ENCODE measurements at places on chromosomes 1 and 21.

GRCh38 chr1:77881061-77881460, 7.4 kb upstream of the NEXN start:
- no peak for DNase-seq

GRCh38 chr1:169090308-169090899, 16.1 kb upstream of the ATP1B1 start:
- DNase-seq, result no peak

GRCh38 chr1:200740571-200741208, 2.0 kb downstream of the CAMSAP2 start:
- DNase-seq, result peak; percentile 36

DNA sequence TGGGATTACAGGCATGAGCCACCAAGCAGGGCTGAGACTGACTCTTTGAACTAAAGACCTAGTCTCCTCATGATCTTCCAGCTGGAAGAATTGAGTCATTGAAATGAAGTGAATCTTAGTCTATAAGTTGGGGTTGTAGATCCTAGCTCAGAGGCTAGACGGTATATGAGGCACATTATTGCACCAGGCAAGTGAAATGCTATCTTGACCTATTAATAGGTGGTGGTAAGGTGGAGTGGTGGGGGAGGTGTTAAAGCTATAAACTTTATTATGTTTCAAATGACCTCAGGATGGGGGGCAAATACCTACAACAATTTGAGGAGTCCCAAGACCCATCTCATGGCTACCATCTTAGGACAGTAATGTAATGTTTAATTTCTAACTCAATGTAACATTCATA, 36.8 kb upstream of the SLC16A1 start:
- DNase-seq, result no peak

GRCh38 chr1:162168261-162168660, 98.8 kb downstream of the NOS1AP start:
- DNase-seq, result no peak

- no peak for DNase-seq
Observed at GRCh38 chr1:36487906-36488305, 5.2 kb upstream of the CSF3R start.

DNA sequence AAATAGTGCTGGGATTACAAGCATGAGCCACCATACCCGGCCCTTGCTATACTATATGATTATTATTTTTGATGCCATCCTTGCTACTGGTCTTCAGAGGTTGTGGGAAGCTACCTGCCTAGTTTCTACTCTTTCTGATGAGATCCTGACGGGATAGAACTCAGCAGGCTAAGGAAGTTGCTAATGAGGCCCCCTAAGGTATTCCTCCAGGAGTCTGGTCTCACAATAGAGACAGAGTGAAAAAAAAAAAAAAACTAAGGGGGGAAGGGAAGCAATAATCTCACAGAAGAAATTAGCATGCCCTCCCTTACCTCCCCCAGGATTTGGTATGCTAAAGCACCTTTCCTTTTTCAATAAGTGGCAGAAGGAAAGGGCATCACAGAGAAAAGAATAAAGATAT, 17.6 kb downstream of the INTS3 start:
- DNase-seq, result no peak

- peak; percentile 60 for DNase-seq
Observed at GRCh38 chr1:23559985-23560741, 862 bp upstream of the ID3 start.

- DNase-seq, result no peak
Observed at GRCh38 chr1:34928066-34928696, 1.3 kb downstream of the DLGAP3 start.

GRCh38 chr1:184118046-184118445, 66.5 kb downstream of the TSEN15 start:
- DNase-seq, result peak; percentile 58

GRCh38 chr1:89085781-89086180, 20.8 kb upstream of the GBP1 start:
- DNase-seq, result peak; percentile 84

- DNase-seq, result no peak
Observed at GRCh38 chr21:40547906-40548513, 298.9 kb downstream of the DSCAM start.

DNA sequence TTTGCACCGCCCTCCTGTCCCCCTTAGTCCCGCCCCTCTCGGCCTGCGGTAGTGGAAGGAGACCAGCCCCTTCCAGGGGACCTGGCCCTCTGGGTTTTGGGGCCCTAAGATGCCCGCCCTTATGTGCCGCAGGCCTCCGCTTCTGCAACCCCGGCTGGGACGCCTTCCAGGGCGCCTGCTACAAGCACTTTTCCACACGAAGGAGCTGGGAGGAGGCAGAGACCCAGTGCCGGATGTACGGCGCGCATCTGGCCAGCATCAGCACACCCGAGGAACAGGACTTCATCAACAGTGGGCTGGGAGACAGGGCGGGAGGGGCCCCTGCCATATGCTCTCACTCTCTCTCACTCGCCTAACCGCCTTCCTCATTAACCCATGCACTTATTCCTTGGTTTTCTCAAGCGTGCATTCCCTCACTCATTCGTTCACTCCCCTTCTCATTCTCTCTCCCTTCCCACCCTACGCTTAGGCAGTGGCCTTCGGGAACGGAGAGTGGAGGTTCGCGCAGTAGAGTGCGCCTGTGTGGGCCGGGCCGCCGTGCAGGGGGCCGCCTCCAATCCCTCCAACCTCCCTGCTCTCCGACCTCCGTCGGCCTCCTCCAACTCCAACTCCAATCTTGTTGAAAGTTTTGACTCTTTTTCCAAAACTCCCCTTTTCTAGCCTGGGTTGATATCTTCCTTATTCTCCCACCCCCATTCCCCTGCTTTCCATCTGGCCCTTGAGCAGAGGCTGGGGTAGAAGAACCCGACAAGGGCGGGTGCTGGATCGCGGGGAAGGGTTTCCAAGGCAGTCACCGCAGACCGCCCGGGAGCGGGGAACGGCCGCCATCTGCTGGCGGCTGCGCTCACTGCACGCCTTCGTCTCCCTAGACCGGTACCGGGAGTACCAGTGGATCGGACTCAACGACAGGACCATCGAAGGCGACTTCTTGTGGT, 15.2 kb downstream of the BCAN start:
- DNase-seq, result peak; percentile 79

DNA sequence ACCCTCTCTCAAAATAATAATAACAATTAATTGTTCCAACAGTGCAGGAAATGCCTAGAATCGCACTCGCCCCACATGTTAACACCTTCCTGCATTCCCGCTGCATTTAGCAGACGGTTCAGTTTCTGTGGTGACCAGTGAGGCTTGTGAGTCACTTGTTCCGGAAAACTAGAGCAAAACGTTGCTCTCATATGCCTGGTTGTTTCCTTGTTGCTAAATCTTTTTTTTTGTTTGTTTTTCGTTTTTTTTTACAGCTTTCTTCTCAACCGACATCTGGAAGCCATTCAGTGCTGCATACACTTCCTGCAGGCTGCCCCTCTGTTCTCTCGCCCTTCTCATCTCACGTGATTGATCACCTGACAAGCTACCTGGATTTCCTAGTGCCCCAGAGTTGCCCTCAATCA, 56.9 kb upstream of the TMPRSS2 start:
- DNase-seq, result peak; percentile 39

- no peak for DNase-seq
Observed at GRCh38 chr21:32965129-32965680, 60.5 kb upstream of the OLIG2 start.

- no peak for DNase-seq
Observed at GRCh38 chr1:8352886-8353785, 35.2 kb downstream of the SLC45A1 start.

GRCh38 chr1:50369830-50370229, 53.4 kb downstream of the DMRTA2 start:
- DNase-seq, result no peak

GRCh38 chr1:192061556-192061955, 96.7 kb upstream of the RGS18 start:
- DNase-seq, result no peak

DNA sequence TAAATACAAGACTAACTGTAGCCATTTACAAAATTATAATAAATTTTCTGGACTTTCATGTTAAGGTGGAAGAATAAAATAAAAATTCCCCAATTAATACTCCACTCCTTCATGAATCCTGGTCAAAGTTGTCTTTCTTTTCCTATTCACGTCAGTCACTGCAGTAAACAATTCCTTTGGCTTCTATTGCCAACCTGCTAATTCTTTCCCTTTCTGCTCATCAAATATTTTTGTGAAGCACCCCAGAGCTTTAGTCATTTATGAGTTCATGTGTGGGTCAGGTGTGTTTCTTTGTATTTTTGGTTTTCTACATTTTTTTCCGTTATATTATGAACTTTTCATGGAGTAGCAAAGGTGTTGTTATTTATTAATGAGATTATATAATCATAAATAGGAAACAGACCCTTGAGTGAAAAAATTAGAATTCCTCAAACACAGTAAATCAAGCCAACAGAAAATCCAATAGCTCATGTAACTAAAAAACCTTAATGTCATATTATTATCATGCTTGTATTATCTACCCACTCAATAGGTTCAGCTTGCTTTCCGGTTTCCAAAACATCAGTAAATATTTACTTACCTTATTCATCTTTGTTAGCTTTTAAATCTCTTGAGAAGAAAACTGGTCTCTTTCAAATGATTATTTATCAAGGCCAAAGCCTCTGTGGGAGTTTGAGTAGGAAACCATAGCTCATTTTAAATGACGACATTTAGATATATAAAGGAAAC, 29.6 kb upstream of the PLA2G4A start:
- no peak for DNase-seq

DNA sequence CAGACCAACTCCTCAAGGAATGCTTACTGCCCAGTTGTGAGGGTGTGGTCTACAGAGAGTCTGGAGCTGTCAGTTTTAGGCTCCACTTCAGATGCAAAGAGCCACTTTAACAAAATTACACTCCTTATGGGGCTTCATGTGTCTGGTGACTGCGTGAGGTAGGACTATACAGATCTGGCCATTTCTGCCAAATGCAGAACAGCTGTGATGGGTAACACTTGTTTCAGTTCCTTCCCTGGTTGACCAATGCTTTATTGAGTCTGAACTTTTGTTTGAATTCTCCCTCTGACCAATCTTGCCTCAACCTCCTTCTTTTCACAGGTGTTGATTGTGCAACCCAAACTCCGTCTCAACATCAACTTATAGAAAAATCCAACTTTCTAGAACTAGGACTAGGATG, 181.2 kb downstream of the OMA1 start:
- DNase-seq, result no peak

- DNase-seq, result no peak
Observed at GRCh38 chr1:180848191-180848590, 64.5 kb upstream of the KIAA1614 start.
